Suprapubic skin (tissue), 4 donors: ENCODE measurements at places on chromosomes 1 and 21. TPM values are rescaled to one million over a fixed set of nuclear protein-coding genes. Genes with fewer than 3 reads are reported as not detected.

- H3K4me3 ChIP-seq, result peak overlapping the region; percentile 41
- no peak overlapping the region for H3K27ac ChIP-seq
- no peak for DNase-seq
- H3K4me1 ChIP-seq, result peaks cover 22% of the 10 kb centered on the region
- H3K27me3 ChIP-seq, result no peaks in the 10 kb centered on the region
Measured at GRCh38 chr1:216531263-216532239, 108.3 kb upstream of the USH2A start.

DNA sequence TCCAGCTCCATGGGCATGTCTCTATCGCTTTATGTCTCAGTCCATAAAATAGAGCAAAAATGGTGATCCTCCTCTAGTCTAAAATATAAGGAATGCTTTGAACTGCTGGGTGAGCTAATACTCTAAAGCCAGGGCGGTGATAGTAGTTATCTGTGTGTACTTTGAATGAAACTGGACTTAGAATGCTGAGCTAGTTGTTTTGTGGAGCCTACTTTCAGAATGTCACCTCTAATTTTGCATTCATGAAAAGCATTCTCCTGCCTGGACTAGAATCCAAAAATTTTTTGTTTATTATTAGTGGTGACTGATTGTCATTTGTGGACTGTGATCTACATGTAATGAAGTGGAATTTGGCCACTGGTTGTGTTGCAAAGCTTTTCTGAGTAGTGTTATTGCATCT lies 241.6 kb upstream of the C1orf105 start:
- peaks cover 26% of the 10 kb centered on the region for H3K4me1 ChIP-seq
- H3K27me3 ChIP-seq, result no peaks in the 10 kb centered on the region
- no peak for DNase-seq
- no peak overlapping the region for H3K27ac ChIP-seq
- H3K36me3 ChIP-seq, result no peaks in the 10 kb centered on the region

- H3K27me3 ChIP-seq, result no peaks in the 10 kb centered on the region
- H3K4me3 ChIP-seq, result no peak overlapping the region
- peaks cover 11% of the 10 kb centered on the region for H3K4me1 ChIP-seq
- DNase-seq, result no peak
- no peaks in the 10 kb centered on the region for H3K36me3 ChIP-seq
Measured at GRCh38 chr1:61293986-61294504, 211.7 kb downstream of the NFIA start.

DNA sequence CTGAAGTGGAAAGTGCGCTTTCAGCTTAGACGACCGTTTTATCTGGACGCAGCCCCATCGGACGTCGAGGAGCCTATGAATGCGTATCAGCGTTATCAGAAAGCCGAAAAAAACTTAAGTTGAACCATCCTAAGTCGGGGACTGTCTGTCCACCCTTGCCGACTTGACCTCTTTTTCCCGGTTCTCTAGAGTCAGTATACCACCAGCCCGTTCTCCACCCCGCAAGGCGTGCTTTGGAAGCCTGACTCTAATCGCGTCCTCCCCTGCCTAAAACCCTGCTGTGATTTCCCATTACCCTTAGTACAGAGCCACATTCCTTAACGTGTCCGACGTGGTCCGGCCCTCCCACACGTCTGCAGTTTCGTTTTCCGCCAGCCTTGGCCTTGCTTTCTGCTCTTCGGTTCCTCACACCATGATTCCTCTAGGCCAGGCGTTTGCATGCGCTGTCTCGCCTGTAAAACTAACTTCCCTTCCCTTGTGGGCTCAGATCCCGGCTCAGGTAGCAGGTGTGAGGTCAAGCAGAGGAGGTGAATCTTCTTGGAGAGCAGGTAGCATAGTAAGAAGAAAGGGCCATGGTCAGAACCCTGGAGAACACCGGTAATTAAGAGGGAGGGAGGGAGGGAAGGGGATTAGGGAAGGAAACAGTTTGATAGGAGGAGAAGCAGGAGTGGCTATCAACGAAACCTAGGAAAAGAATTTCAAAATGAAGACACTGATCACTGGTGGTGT lies 865 bp downstream of the ADPRS start:
- peak overlapping the region; percentile 99 for H3K4me3 ChIP-seq
- peaks cover 28% of the 10 kb centered on the region for H3K36me3 ChIP-seq
- H3K4me1 ChIP-seq, result peaks cover 45% of the 10 kb centered on the region
- no peaks in the 10 kb centered on the region for H3K27me3 ChIP-seq
- peak overlapping the region; percentile 88 for H3K27ac ChIP-seq

GRCh38 chr1:113605146-113605545 lies 154.1 kb downstream of the PHTF1 start:
- no peak overlapping the region for H3K27ac ChIP-seq
- no peaks in the 10 kb centered on the region for H3K27me3 ChIP-seq
- no peaks in the 10 kb centered on the region for H3K36me3 ChIP-seq

GRCh38 chr1:155648207-155649147 lies 38.5 kb downstream of the MSTO1 start:
- peaks cover 41% of the 10 kb centered on the region for H3K4me1 ChIP-seq
- DNase-seq, result no peak
- peak overlapping the region; percentile 58 for H3K27ac ChIP-seq
- no peaks in the 10 kb centered on the region for H3K36me3 ChIP-seq
- peak overlapping the region; percentile 21 for H3K4me3 ChIP-seq

- peaks cover 8% of the 10 kb centered on the region for H3K27me3 ChIP-seq
- H3K4me1 ChIP-seq, result peaks cover 2% of the 10 kb centered on the region
- H3K36me3 ChIP-seq, result no peaks in the 10 kb centered on the region
- no peak for DNase-seq
Measured at GRCh38 chr1:6911974-6912373, 126.7 kb downstream of the CAMTA1 start.

The FAM20B gene
- total RNA-seq, result 30.6 TPM

The HES3 gene
- not detected for total RNA-seq

The RALGPS2 gene
- 30.3 TPM for total RNA-seq

The IQGAP3 gene
- 5.2 TPM for total RNA-seq

The MROH9 gene
- not detected for total RNA-seq
